ENCODE measurements at places on chromosomes 4 and X. TPM values are rescaled to one million over a fixed set of nuclear protein-coding genes. Genes with fewer than 3 reads are reported as not detected.

GRCh38 chrX:45903781-45904201 lies 641.4 kb downstream of the ZNF674 start:
- no peak for DNase-seq

DNA sequence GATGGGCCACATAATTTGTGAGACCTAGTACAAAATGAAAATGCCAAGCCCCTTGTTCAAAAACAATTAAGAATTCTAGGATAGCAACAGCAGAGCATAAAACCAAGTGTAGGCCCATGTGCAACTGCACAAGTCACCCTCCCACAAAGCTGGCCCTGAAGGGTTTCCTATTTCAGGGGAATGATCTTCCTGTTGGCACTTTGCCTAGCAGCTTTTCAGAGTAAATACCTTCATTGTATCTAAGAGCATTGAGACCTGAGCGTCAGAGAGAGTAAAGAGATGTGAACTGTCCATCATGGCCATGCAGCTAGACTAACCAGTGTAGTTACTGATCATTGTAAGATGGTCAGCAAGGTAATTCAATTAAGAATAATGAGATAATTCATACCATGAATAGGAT lies 113.6 kb downstream of the CNKSR2 start:
- no peak for DNase-seq

Gene PDGFRA
- 25.3 TPM for total RNA-seq

- no peak for DNase-seq
These were observed 3.1 kb upstream of the CSN3 start for GRCh38 chr4:70239131-70239883.
